ENCODE measurements at places on chromosomes 6 and 20.
A peak's percentile ranks its signal among the peaks of the same experiment; 100 is the strongest.

- no peak for DNase-seq
Observed at GRCh38 chr20:12255461-12255970, 337.8 kb downstream of the BTBD3 start.

DNA sequence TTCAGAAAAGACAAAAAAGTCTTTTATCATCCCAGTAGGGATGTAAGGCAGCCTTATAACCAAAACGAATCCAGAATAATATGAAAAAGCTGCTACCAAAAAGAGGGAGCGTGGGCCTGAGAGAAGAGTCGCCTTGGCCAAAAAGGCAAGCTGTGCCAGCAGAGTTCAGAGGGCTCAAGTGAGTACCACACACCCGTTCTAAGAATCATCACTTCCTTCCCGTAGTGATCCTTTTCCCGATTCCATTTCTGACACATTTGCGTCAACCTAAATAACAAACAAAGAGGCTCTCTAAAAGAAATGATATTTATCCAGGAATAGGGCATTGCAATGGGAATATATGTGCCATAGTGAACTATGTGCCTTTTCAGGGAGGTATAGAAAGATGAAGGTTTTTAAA is 3.8 kb upstream of the TMEM181 start:
- DNase-seq = no peak

GRCh38 chr6:165096868-165097267 is 212.5 kb downstream of the C6orf118 start:
- DNase-seq = no peak

DNA sequence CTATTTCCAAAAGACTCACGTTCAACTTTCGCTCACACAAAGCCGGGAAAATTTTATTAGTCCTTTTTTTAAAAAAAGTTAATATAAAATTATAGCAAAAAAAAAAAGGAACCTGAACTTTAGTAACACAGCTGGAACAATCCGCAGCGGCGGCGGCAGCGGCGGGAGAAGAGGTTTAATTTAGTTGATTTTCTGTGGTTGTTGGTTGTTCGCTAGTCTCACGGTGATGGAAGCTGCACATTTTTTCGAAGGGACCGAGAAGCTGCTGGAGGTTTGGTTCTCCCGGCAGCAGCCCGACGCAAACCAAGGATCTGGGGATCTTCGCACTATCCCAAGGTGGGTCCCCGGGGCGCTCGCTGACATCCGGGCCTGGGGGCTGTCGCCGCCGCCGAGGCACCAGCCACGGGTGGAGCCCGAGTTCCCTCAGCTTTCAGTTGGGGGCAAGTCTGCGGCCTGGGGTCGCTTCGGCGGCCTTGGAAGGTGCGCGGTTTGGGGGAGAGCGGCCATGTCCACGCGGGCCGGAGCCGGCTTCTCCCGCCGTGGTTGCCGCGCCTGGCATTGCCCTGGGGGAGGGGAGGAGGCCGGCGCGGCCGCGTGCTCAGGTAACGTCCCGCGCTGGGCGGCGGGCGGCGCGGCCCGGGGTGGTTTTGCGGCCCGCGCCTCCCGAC is 429 bp downstream of the AMD1 start:
- peak; percentile 44 for DNase-seq

GRCh38 chr6:25428758-25429317 is 149.7 kb downstream of the CARMIL1 start:
- DNase-seq = no peak

- no peak for DNase-seq
Observed at GRCh38 chr6:167099707-167100106, 23.2 kb upstream of the CCR6 start.

- DNase-seq = no peak
Observed at GRCh38 chr20:61941721-61942405, 123.8 kb downstream of the TAF4 start.

GRCh38 chr6:113352029-113352801 is 504.9 kb upstream of the MARCKS start:
- DNase-seq = no peak

- no peak for DNase-seq
Observed at GRCh38 chr6:163998496-163998895, 584.0 kb downstream of the QKI start.

GRCh38 chr6:125524356-125524755 is 222.6 kb upstream of the HDDC2 start:
- no peak for DNase-seq

- DNase-seq = no peak
Observed at GRCh38 chr6:132790450-132790849, 8.0 kb downstream of the SLC18B1 start.

GRCh38 chr6:103783329-103783728 is 1076.4 kb downstream of the HACE1 start:
- DNase-seq = no peak

DNA sequence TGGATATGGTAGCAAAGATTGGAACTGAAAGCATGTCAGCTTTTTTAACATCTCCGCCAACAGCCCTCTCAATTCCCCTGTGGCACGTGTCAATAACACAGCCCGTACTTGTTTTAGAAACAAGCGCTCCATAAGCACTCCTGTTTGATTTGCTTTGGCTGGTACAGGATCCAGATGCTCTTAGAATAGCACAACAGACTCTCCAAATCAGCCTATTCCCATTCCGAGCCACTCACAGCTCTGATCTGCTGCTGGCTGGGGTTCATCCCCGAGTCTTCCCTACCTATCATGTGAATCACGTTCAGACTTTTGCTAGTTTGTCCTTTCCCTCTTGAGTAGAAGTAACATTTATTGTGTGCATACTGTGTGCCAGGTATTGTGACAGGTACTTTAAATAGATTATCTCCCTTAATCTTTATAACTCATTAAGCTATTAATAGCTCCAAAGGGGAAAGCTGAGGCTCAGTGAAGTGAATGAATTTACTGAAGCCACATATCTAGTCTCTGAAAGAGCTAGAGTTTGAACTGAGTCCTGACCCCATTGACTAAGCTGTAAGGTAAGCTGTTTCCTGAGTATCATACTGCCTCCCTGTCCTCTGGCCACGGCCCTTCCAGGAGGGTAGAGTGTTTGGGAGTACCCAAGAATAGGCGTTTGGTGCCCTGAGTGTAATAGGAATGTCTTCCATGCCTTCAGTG is 46.7 kb downstream of the RALY start:
- no peak for DNase-seq

GRCh38 chr6:140774080-140774505 is 1358.6 kb upstream of the GJE1 start:
- DNase-seq = no peak

- no peak for DNase-seq
Observed at GRCh38 chr20:62359043-62359490, 8.0 kb downstream of the LAMA5 start.

All from stimulated activated CD4-positive, alpha-beta T cell treated with anti-CD3 and anti-CD28 coated beads, Interleukin-1b, Interleukin-23, amount 100 ng/mL, for 48 hours (primary cell).